MG63 (cell line): ENCODE measurements at places on chromosomes 1 and 21. TPM values are rescaled to one million over a fixed set of nuclear protein-coding genes. Genes with fewer than 3 reads are reported as not detected.

GRCh38 chr1:172487550-172487949 lies 43.7 kb upstream of the PIGC start:
- no peak for DNase-seq

DNA sequence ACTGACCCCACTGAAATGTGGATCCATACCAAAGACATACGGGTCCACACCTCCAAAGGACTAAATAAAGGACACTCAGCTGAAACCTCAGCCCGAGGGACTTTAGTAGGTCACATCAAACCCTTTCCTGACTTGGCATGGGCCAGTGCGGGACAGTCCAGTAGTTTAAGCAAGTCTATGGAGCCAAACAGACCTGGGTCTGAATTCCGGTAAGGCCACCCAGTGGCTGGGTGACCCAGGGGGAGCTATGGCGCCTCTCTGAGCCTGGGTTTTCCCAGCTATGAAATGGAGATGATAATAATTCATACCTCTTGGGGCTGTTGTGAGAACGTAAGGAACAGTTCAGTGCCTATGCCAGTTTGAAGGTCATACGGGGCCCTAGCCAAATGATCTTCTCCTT lies 36.2 kb upstream of the ZBTB40 start:
- no peak for DNase-seq

- no peak for DNase-seq
Measured at GRCh38 chr1:31574749-31575368, 1.5 kb upstream of the TINAGL1 start.

AUNIP gene
- 10.3 and 20.6 TPM in 2 replicates for total RNA-seq

CTTNBP2NL gene
- 11.9 and 16.3 TPM in 2 replicates for total RNA-seq

DNA sequence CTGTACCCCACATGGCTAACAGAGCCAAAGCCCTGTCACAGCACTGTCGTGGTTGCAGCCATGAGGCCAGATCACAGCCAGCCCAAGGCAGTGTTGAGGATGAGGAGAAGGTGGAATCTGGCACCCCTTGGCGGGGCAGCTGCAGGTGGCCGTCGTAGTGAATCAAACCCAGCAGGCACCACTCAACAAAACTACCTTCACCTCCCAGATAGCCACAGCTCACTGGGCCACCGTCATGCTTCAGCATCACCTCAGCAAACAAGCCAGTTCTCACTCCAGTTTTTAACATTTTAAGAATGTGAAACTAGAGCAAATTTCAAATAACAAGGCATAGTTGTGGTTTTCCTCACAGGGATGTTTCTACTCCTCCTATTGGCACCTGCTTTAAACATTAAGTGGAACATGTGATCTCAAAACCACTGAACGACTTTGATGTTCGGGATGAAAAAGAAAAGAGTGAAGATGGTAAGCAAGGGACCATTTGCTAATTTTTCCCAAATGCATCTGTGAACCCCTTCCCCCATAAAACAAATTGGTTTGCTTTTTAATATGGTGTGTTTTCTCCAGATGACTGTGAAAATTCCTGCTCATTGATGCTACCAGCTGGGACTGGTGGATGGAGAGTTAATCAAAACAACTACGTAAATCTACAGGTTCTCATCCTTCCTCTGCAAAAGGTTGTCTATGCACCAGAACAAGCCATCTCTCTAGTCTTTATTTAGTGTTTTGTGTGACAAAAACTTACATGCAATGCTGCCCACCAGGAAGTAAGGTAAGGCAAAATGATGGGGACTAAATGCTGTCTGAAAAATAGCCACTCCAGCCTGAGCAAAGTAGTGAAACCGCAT lies 45.5 kb downstream of the TOR1AIP2 start:
- DNase-seq, result no peak

GRCh38 chr1:36372617-36373016 lies 13.1 kb downstream of the STK40 start:
- no peak for DNase-seq

DNA sequence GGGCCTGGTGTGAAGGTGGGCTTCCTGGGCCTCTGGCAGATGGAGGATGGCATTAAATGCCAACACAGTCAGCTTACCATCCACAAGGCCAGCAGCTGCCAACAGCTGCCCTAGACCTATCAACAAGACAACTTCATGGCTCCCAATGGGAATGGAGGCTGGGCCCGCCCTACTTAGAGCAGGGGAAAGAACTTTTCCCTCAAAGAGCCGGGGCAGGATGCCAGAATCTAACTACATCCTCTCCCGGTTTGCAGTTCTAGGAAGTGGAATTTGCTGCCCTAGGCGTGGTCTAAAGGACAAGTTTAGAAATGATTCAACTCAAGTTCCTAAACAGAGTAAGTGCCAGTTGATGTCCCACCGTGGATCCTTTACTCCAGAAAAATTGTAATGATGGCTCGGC lies 13.1 kb downstream of the ICMT start:
- DNase-seq, result peak; percentile 60

PTPN14 gene
- 41.3 and 45.2 TPM in 2 replicates for total RNA-seq

SLC9C2 gene
- total RNA-seq, result not detected in 2 replicates

DNA sequence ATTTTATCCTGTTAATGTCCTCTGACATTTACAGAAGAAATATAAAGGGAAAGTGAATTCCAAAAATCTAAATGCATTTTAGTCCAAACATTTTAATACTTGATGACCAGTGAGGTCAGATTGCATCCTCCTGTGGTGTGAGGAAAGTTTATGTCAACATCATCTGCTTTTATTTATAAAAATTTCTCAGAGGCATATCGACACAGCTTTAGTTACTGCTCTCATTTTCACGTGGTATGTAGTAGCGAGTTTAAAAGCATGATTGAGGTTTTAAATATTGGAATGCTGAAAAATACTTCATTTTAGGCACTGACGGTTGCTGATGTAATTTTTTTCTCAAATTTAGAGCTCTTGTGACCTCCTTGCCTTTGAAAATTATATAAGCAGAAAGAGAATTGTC lies 234.8 kb downstream of the HMCN1 start:
- DNase-seq, result no peak

SUCO gene
- total RNA-seq, result 2.1 and 2.9 TPM in 2 replicates

DNA sequence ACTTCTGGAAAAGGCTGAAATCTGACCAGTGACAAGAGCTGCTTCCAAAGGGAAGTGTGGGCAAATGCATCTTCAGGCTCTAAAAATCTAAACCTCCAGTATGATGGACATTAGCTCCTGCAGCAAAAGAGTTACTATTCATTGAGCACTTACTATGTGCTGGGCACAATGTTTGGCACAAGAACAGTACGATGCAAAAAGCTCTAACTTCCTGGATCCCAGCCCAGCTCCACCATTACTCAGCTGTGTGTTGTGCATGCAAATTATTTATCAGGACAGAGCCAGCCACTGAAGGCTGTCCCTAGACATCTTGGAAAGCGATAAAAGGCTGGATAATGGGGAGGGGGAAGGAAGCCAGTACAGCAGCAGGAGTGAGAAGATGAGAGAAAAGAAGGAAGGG lies 143.5 kb downstream of the ELAVL4 start:
- no peak for DNase-seq

CSMD2 gene
- total RNA-seq, result not detected in 2 replicates

GBP1 gene
- 11.8 and 15.1 TPM in 2 replicates for total RNA-seq

ANGPTL1 gene
- total RNA-seq, result 0.46 TPM in 1 of 2 replicates, not detected in the other

RGS8 gene
- total RNA-seq, result not detected in 2 replicates

EPHB2 gene
- 19.6 TPM in 2 replicates for total RNA-seq

GRCh38 chr1:61784726-61785125 lies 42.4 kb downstream of the PATJ start:
- DNase-seq, result no peak

DNA sequence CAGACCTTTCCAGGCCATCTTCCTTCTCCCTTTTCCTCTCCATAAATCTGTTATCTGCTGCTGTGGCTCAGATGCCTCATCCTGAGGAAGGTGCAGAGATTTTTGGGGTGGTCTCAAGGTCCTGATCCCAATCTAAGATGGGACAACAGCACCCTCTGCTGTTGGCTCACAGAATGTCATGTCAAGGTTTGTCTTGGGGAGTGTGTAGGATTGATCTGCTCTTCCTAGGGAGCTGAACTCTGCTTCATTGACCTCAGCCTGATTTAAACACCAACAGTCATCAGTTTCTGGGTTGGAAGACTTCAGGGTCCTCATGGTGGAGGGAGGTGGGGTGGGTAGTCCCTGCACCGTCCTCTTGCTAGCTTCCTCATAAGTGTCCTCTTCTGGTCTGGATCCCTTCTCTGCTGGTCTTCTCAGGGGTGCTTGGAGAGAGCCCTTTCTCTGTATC lies 62.8 kb upstream of the LAX1 start:
- no peak for DNase-seq

DNA sequence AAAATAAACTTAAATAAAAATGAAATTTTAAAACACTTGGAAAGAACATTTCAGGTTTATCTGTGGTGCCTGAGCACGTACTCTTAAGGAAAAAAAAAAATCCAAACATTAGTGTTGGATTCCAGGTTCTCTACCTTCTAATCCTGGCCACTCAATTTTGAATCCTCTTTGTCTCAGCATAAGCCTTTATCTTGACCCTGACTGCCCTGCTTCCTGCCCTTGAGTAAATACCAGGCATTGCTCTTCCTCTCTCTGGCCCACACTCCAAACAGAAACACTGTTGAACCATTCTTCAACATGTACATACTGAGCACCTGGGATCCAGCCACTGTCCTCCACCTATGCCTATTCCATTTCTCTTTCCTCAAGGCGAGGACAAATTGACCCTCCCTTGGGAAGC lies 11.4 kb upstream of the VANGL1 start:
- DNase-seq, result no peak

INSRR gene
- total RNA-seq, result not detected in 2 replicates

GPR89B gene
- total RNA-seq, result 20.1 and 25.9 TPM in 2 replicates

GRCh38 chr1:107198561-107198960 lies 57.7 kb downstream of the NTNG1 start:
- DNase-seq, result no peak

PROX1 gene
- not detected in 2 replicates for total RNA-seq

NHLH2 gene
- not detected in 2 replicates for total RNA-seq

OPTC gene
- total RNA-seq, result not detected in 2 replicates

AADACL3 gene
- not detected in 2 replicates for total RNA-seq
